CD8-positive, alpha-beta T cell (primary cell): ENCODE measurements at places on chromosomes 16 and 17.

DNA sequence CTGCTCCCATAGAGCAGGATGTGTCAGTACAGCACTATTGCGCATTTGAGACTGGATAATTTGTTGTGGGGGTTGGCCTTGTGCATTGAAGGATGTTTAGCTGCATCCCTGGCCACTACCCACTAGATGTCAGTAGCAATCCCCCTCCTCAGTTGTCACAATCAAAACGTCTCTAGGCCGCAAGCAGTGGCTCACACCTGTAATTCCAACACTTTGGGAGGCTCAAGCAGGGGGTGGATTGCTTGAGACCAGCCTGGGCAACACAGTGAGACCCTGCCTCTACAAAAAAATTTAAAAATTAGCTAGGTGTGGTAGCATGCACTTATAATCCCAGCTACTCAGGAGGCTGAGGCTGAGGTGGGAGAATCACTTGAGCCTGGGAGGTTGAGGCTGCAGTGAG, 48.4 kb downstream of the CENPV start:
- DNase-seq, result peak; percentile 6

GRCh38 chr17:77767148-77767547, 191.4 kb upstream of the TNRC6C start:
- no peak for DNase-seq

GRCh38 chr16:87847785-87848675, 21.3 kb downstream of the SLC7A5 start:
- DNase-seq, result no peak

DNA sequence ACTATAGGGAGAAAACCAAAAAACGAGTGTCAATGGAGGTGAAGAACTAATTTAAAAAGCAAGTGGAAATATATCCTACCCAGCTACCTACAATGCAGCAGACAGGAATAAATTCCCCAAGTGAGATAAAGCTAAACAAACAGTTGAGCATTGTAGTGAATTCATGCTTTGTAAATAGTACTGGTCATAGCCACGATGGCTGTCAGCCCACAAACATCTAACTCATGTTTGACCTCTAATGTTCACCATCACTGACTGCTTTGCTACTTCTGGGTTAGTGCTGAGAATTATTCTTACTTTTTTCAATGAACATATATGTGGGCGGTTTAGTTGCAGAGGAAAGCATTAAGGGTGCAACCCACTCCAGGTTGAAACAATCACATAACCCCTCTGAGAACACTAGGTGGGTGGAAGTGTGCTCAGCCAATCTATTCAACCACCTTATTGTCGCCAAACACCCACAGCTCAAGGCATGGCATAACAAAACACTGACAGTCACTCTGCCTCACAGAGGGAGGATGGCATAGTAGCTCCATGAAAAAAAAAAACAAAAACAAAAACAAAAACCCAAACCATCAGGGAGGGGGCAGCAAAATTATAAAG, 264.1 kb downstream of the ZFHX3 start:
- DNase-seq, result no peak

DNA sequence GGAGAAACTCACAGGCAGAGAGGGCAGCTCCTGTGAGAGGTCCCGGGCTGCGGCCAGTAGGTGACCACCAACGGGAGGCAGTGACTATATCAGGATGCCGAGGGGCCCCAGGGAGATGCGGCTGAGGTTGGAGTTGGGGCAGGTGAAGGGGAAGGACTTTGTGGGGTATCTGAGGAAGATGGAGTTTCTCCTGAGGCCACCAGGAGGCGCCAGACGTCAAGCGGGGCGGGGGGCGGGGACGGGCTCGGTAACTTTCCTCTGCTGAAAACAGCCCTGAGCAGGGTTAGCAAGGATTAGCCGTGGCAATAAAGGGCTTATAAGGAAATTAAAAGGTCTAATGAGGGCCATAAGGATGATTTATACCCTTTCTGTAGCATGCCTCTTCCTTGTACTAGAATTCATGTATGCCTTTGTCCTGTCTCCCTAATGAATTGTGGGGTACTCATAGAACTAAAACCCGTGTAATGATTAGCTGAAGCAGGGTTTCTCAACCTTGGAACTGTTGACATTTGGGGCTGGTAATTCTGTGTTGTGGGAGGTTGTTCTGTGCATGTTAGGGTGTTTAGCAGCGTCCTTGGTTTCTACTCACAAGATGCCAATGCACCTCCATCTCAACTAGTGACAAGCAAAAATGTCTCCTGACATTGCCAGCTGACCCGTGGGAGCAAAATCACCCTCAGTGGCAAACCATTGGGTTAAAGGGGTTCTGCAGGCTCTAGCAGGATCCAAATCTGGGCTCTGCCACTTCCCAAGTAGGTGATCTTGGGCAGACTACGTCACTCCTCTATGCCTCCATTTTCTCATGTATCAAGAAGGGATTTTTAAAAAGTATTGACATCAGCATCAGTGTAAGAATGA, 74.8 kb upstream of the GRIN2A start:
- peak; percentile 63 for DNase-seq

GRCh38 chr17:81309859-81310839, 15.0 kb upstream of the SLC38A10 start:
- no peak for DNase-seq

DNA sequence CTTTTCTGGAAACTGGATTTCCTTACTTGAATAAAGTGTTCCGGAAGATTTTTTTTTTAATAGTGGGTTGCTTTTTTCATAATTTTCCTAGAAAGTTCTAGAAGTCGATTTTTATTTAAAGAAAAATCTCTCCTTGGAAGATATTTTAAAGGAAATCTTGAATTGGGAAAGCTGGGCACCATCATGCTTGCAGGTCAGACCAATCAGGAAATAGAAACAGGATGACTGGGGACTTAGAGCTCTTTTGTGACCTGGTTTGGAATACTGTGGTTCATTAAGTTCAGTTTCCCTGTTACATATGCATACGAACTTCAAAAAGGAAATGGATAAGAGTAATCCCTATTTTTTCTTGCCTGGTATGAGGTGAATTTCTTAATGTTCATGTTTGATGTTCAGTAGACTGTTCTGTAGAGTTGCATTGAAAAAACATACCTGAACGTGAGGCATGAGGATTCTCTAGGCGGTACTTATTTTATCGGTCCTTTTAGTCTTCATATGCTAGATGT, 1.2 kb downstream of the NFATC3 start:
- no peak for DNase-seq

DNA sequence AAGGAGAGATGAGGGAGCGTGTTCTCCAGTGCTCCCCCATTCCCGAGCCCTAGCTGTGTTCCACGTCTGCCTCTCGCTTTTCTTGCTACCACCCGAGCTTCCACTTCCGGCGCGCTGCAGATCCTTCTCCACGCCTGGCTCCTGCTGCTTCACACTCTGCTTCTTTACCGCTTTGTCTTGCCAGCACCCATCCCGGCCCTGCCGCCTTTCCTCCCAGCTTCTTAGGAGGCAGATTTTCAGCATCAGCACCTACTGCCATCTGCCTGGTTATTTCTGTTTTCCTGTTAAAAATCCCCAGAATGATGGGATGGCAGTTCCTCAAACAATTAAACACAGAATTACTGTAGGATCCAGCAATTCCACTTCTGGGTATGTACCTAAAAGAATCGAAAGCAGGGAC, 64.7 kb downstream of the ELAC2 start:
- DNase-seq, result no peak

DNA sequence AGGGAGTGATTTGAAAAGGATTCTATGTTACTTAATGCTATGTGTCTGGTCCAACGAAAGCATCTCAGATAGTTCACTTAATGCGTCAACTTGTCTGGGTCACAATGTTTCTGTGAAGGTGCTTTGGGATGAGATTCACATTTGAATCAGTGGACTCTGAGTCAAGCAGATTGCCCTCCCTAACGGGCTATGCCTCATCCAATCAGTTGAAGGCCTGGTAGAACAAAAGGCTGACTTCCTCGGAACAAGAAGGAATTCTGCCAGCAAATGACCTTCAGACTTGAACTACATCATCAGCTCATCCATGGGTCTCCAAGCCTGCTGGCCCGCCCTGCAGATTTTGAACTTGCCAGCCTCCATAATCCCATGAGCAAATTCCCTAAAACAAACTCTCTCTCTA, 15.2 kb downstream of the EMP2 start:
- DNase-seq, result no peak

- no peak for DNase-seq
Observed at GRCh38 chr17:35559495-35560210, 966 bp downstream of the SLFN14 start.

- DNase-seq, result no peak
Observed at GRCh38 chr16:56632156-56632847, at the start of gene MT1M. TSS of gene MT1M (plus strand) at chr16:56632659. CDS start at chr16:56632732, 73 bp downstream.

DNA sequence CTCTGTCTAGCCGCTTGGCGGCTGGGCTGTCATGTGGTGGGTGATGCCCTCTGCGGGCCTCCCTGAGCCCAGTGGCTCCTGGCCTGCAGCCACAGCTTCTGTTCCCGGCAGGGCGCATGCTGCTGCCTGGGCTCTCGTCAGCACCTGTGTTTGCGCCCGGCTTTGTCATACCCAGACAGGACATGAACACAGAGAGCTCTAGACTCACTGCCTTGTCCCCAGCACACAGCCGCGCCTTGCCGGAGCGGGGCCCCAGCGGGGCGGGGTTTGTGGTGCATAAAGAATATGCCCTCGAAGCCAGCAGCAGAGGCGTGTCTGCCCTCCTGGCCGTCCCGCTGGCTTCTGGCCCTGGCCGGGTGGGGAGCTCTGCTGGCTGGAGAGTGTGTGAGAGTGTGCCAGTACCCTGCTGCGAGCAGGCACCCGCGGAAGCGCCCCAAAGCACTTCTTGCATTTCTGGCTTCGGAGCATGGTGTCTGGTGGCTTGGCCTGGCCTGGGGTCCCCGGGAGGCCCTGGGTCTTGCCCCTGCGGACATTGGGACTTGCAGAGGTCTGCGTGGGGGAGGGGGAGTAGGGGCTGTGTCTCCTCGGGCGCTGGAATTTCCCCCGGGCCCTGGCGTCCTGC, 14.4 kb downstream of the ASPSCR1 start:
- DNase-seq, result no peak

- DNase-seq, result no peak
Observed at GRCh38 chr17:11454096-11454495, 144.2 kb upstream of the DNAH9 start.

DNA sequence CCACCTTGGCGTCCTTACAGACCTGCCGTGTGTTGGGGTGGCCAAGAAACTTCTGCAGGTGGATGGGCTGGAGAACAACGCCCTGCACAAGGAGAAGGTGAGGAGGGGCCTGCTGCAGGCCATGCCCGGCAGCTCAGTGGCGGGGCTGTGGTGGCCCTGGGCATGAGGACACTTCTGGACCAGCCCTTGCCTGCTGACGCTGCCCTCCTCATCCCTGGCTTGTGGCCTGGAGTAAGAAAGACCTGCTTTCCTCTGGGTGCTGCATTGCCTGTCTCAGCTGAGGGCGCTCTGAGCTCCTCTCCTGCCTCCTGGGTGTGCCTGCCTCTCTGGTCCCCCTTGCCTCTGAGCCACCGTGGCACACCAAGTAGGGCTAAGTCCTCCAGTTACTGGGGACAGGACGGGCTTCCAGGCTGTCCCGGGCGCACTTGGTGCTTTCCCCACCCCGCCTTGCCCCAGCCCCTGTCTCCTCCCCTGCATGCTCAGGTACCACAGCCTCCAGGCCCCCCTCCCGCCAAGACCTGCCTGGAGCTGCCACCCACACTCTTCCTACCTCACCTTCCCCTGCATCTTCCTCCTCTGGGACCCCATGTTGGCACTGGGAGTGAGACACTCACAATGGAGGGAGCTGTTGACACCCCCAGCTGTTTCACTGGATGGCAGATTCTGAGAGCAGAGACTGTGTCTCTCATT, 8.7 kb downstream of the ENDOV start:
- no peak for DNase-seq

DNA sequence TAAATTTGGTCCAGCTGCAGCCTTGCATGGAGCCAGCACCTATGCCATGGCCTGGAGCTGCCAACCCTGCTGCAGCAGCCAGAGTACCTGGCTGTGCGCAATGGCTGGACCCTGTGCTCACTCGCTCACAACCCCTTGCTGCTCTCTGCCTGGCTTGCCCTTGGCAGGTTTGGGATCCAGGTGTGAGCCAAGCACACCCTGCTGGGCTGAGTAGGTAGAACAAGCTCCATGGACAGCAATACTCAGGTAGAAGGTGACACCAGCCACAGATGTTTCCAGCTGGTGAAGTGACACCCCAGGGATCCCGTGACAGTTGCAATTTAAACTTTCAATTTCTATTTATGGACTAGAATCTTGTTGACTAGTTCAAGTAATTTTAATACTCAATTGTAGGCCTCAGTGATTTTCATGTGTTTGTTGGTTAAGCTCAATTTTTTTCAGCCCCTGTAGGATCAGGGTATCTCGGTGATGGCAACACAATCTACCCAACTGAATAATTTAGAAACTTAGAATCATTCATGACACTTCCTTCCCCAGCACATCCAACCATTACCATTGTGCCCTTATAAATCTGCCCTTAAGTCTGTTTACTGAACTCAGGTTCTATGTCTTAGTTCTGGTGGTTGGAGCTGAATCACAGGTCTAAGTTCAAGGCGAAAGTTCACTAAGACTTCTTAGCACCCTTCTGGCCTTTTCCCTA, 480.0 kb downstream of the PMP22 start:
- DNase-seq, result peak; percentile 21
